ENCODE measurements at places on chromosomes 6 and 20.

DNA sequence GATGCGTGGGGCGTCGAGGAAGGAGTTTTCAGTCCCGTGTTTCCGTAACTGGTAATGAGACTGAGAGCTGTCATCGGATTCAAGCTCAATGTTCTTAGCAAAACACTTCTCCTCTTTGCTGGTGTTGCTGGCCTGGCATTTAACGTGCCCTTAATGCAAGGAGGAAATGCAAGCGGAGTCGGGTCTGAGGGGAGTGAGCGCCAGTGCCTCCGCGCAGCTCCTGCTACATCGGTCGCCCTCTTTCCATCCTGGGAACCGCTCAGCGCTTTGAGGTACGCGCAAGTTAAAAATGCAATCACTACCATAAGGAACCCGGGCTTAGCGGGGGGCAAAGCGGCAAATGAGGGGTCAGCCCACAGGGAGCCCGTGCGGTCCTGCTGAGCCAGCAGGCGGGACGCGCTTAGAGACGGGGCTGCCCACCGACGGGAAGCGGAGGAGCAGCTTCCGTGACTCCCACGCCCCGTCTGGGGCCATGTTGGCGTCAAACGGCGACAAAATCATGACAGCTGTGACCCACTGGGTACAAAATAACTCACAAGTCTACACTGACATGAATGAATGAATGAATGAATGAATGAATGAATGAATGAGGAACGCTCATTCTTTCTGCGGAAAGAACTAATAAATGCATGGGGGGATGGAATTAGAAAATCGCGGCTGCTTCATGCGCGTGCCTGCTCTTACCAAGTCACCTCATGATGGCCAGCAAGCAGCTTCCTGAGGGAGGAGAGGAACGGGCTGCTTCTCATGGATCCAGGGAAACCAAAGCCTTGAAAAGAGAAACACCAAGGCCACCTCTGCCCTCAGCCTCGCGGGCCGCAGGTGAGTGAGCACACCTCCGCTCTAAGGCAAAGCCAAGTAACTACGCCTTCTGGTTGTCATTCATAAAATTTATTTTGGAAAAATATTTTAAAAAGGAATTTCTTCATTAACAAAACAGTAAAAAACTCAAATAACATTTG lies 9.3 kb downstream of the DLL1 start:
- no peak for DNase-seq

- no peak for DNase-seq
These were observed 27.2 kb downstream of the SRC start for GRCh38 chr20:37373020-37373598.

GRCh38 chr20:53170196-53170595 lies 198.0 kb downstream of the TSHZ2 start:
- no peak for DNase-seq

DNA sequence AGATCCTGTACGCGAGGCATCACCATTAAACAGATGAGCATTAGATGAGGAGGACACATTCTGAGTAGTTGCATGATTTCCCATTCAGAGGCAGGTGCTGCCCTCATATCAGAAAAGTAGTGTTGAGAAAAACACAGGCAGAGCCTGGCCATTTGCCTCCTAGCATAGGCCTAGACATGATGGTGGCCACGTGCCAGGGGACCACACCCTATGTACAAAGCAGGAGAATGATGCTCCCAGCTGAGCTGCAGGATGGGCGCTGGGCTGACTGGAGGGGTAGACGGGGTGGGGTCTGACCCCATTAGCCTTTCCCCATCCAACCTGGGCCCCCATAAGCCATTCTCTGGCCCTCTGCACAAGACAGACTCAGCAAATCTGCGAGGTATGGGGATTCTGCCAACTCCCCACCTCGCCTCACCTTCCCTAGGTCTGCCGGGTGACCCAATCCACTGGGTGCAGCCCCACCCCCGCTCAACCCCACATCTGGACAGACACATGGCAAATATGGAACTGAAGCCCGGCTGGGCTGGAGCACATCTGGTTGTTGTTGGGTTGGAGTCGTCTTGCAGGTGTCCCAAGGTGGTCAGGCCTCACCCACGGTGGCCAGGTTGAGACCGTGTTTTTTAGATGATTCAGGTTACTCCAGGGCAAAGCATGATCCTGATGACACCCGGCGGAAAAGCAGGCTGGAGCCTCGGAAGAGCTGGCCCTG lies 13.9 kb downstream of the PI16 start:
- no peak for DNase-seq

- DNase-seq, result no peak
These were observed 377.1 kb downstream of the BTBD9 start for GRCh38 chr6:38262609-38263008.

GRCh38 chr6:89260832-89261231 lies 43.7 kb upstream of the GABRR1 start:
- DNase-seq, result no peak

DNA sequence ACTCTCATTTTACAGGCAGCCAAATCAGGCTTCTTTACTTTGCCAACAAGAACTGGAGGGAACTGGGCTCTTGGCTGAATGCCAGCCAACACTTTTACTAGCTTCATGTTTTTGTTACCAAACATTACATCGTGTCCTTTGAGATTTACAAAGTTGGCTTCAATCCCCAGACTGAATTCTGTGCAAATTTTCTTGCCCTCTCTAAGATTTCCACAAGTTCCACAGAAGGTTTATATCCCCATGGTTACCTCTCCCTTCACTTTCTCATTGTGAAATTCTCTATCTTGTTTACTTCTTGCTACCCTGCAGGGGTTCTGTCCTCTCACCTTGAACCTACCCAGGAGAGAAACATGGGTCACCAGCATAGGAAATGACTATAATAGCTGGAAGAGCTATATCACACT lies 37.6 kb upstream of the PLCB1 start:
- no peak for DNase-seq

GRCh38 chr6:137025786-137026730 lies 18.7 kb downstream of the IL20RA start:
- DNase-seq, result no peak

DNA sequence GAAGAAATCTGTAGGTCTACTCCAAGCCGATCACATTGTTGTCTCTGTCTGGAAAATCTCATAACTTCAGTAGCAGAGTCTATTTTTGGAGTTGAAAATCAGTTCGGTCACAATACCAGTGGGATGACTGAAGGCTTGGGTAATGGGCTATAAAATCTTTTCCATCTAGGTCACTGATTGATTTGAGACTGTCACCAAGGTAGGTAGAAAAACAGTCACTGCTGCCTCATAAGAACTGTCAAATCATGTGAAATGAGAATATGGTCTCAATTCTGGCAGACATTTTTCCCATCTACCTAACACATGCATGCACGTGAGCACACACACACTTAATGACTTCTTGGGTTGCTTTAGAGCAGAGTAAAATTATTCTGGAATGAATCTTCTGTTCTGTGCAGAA lies 1162.8 kb upstream of the CITED2 start:
- no peak for DNase-seq

DNA sequence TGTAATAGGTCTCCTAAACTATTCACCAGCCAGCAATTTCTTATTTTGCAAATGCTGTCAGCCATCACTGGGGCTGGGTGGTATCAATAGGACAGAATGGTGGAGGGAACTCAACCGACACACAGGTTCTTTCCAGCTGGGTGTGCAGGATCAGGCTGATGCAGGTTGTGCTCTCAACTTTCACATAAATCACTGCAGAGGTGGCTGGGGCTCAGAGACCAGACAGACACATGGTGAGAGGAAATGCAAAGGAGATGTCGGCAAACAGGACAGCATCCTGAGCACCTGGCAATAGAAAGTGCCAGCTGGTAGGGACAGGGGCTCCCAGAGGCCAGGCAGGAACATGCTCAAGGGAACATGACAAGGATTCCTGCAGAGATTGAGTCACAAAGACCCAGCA lies 254.9 kb downstream of the SOD2 start:
- no peak for DNase-seq

DNA sequence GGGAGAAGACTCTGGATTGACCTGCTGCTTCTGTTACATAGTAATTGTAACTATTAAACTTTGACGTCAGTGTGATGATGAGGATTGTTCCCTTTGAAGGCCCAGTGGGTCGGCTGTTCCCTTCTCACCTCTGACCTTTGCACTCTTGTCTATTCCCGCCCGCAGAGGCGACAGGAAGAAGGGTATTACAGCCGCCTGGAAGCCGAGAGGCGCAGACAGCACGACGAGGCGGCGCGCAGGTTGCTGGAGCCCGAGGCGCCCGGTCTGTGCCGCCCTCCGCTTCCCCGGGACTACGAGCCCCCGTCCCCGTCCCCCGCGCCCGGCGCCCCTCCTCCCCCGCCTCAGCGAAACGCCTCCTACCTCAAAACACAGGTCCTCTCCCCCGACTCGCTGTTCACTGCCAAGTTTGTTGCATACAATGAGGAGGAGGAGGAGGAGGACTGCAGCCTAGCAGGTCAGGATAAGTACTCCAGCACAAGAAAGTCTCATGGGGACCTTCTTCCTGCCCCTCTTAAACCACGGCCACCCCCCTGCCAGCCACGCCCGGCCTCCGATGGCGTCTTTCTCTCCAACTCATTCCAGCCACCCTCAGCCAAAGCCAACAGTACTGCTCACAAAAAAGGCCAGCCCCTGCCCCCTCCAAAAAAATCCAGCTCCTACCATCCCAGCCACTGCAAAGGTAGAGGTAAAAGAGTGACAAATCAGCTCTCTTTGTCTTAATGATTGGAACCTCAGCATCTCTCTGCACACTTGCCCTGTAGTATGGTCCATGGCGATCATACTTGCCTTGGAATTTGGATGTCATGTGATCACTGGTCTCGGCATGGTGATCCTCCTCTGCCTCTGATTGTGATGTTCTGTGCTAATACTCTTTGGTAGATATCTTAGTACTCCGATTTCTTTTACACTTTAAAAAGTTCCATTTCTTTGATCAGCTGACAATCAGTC lies 31.6 kb upstream of the KIF25 start:
- no peak for DNase-seq

All from stimulated activated CD8-positive, alpha-beta memory T cell treated with anti-CD3 and anti-CD28 coated beads, Interleukin-4, amount 100 ng/mL, for 1 hour (primary cell).